NCI-H1105 (cell line): ENCODE measurements at places on chromosomes 16 and 17.
A peak's percentile ranks its signal among the peaks of the same experiment; 100 is the strongest.

DNA sequence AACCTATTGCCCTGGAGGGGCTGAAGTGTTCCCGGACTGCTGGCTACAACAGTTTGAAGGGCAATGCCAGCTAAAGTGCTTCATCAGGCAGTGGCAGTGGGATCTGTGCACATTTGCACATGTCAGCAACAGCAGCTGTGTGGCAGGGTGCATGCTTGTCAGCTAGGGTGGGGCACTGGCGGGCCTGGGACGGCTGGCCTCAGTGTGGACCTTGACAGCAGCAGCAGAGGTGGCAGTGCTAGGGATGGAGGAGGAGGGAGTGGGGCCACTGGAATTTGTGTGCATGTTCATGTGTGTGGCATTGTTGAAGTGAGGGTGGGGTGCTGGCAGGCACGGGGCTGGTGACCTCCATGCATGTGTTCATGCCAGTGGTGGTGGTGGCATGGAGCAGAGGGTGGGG, 203.3 kb upstream of the HS3ST4 start:
- no peak for DNase-seq

DNA sequence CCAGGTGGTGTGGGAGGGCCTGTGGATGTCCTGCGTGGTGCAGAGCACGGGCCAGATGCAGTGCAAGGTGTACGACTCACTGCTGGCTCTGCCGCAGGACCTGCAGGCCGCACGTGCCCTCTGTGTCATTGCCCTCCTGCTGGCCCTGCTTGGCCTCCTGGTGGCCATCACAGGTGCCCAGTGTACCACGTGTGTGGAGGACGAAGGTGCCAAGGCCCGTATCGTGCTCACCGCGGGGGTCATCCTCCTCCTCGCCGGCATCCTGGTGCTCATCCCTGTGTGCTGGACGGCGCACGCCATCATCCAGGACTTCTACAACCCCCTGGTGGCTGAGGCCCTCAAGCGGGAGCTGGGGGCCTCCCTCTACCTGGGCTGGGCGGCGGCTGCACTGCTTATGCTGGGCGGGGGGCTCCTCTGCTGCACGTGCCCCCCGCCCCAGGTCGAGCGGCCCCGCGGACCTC, 798 bp downstream of the CLDN9 start:
- no peak for DNase-seq

DNA sequence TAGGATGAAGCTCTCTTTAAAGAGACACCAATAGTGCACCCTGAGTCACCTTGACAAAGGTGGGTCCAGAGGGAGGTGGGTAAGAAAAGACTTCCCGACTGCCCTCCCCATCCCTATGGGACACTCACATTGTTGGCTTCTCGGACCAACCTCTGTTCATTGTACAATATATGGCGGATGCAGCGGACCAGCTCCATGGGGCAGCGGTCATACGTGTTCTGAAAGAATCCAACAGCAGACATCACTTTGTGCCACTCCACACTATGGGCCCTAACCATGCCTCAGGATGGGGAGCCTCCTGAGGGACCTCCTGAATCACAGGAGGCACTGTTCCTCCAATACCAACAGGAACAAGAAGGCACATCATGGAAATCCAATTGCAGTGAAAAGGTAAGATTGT, 30.4 kb upstream of the GHDC start:
- no peak for DNase-seq

- peak; percentile 6 for DNase-seq
Observed at GRCh38 chr17:70869402-70870085, 700.2 kb downstream of the KCNJ2 start.

- no peak for DNase-seq
Observed at GRCh38 chr17:36942631-36943125, 5.4 kb downstream of the LHX1 start.

- no peak for DNase-seq
Observed at GRCh38 chr17:3012926-3013581, 50.4 kb downstream of the OR1D5 start.

DNA sequence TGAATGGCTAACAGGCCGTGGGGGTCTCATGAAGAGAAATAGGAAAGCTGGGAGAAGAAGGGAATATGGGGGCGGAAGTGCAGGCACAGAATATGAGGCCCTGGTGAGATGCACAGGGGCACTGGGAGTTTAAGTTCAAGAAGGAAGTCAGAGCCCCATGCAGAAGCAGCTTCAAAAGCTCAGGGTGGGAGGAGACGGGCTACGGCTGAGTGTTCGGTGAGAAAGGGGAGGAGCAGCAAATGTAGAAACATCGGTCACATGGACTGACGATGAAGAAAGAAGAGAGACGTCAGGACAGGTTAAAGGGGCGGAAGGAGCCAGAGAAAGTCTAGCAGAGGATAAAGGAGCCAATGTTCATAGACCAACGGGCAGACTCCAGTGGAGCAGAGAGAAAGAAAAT, 204.5 kb upstream of the ZFHX3 start:
- DNase-seq = no peak

- DNase-seq = no peak
Observed at GRCh38 chr17:46922487-46922803, 515 bp upstream of the GOSR2 start.

DNA sequence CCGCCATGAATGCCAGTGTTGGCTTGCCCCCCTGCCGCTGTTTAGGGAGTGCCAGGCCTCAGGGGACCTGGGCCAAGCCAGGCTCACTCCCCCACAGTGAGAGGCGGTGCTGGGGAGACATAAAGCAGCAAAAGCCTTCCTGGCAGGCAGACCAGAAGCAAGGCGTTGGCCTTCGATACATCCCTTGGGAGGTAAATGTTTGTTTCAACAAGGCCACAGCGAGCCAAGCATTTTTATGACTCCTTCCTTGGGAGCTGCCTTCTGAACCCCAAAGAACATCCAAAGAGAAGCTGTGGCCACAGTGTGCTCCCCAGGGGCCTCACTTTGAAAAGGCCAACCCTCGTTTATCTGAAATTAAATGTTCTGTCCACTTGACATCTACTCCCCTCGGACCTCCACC, 119.7 kb upstream of the CIBAR2 start:
- DNase-seq = no peak

- DNase-seq = no peak
Observed at GRCh38 chr17:34305606-34306005, 13.6 kb upstream of the CCL8 start.

- DNase-seq = no peak
Observed at GRCh38 chr17:42577140-42577531, 393 bp downstream of the PSMC3IP start.

DNA sequence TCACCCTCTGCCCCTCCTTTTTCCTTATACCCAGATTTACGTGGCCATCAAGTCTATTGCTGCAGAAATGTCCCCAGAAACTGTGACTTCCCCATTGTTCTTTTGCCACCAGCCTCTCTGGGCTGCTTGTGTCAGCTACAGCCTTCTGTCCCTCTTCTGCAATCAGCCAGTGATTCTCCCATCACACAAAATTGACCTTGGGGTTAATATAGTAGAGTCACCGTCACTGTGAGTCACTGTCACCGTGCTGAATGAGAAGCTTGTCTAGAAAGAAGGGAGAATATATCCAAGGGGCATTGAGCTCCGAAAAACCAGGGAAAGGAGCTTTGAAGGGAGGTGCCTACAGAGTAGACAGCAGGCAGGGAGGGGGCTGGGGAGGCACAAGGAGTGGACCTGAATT, 290.5 kb downstream of the HAPSTR1 start:
- DNase-seq = no peak

DNA sequence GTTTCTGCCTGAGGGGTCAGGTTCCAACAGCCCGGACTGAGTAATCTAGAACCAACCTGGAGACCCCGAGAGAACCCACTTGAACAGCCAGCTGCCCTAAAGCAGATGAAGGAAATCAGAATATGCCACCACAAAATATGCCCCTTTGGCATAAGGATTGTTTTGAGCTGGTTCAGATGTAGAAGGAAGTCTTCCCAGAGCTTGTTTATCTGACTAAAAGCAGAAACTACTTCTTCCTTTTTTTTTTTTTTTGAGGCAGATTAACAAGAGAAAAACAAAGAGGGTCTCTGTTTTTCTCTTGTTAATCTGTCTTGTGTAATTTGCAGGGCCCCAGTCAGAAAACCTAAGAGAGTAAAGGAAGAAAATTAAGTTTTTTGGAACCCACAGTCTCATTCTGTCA, 53.0 kb downstream of the PECAM1 start:
- no peak for DNase-seq

- DNase-seq = no peak
Observed at GRCh38 chr16:75387951-75388350, 45.4 kb downstream of the CFDP1 start.
